ENCODE measurements at places on chromosomes 2 and 18.

GRCh38 chr2:158031371-158031770 lies 70.3 kb upstream of the UPP2 start:
- DNase-seq = no peak

DNA sequence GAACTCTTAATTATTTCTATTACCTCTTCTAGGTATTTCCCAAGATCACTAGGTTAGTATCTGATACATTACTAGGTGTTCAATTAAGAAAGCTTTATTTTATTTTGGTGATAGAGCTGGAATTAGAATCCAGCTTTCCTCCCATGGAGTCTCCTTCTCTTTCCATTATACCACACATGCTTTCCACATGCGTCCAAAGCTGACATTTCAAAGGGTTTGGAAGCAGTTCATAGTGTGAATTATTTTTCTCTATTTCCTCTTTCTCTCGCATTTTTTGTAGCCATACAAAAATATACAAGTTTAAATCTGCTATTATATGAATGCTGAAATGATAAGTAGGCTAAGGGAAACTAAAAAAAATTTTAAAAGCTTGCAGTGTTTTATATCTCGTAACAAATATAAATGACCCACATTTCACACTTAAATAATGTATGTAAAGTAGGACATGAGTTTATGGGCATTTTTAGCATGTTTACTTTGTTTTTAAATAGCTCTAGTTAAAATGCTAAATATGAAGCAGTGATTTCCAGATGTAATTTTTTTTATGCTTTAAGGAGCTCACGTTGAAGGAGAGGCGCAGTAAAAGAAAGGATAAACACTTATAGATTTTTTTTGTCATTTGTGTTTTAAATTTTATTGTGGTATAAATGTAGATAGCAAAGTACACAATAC lies 20.1 kb downstream of the ZC3H6 start:
- no peak for DNase-seq

DNA sequence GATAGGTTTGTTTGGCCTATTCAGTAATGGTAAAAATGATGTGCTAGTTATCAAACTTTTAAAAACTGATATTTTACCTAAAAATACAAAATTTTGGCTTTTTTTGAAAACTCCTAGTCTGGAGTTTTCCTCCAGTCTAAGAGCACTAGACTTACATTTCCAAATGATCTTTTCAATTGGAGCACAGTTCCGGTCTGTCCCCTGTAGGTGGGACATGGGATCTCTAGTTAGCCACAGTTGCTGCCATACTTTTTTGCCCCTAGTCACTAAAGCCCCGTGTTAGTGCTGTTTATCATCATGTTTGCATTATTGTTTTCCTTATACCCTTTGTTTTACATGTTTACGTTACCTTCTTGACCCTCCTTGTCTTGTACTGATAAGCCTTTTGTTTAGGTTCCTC lies 52.4 kb downstream of the RELCH start:
- DNase-seq = no peak

DNA sequence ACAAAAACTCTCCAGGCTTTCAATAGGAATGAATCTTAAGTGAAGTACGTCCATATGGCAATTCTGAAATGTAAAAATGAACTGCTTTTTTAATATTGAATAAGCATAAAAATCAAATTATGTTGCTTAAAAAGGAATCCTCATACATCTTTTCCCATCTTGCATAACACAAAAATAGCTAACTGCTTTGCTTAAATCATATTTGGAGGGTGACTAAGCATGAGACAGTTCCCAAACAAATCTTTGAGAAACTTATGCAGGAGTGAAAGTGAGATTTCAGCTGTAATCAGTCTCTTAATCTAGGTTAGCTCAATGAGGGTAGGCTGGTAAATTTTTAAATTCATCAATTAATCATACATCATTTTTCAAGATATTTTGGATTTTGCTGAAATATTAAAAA lies 111.5 kb downstream of the MBD5 start:
- DNase-seq = no peak

- DNase-seq = no peak
Measured at GRCh38 chr2:70552501-70553333, 909 bp downstream of the TGFA start.

DNA sequence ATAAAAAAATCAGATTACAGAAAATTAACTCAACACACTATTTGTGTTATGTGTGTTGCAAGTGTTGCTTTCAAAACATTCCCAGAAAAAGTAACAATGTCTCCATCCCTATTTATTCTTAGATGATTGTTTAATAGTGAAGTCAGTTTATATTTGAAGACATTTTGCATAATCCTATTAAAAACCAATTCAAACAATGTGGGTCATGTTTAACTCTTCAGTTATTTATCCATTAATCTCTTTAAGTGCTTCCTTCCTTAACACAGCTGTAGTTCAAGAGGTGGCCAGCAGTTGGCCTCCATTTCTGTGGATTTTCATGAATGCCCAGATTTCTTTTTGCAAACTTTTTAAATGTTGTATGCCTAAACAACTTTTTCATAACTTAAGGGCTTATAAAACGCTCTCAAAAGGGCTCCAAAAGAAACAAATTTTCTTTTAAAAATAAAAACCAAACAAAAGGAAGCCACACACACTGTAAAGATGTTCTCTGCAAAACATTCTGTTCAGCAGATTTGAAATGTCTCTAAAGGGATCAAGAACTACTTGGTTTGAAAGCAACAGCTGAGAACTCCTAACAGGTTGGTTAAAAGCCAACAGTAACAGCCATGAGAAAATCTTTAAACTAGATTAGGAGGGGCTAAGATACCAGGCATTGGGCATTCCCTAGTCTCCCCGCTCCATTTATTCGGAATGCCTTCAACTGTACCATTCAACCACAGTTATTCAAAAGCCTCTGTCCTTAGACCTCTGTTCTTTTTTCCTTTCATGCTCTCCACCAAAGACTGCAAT lies 71.5 kb downstream of the THADA start:
- no peak for DNase-seq

- no peak for DNase-seq
Measured at GRCh38 chr2:179195141-179195540, 69.5 kb downstream of the SESTD1 start.

DNA sequence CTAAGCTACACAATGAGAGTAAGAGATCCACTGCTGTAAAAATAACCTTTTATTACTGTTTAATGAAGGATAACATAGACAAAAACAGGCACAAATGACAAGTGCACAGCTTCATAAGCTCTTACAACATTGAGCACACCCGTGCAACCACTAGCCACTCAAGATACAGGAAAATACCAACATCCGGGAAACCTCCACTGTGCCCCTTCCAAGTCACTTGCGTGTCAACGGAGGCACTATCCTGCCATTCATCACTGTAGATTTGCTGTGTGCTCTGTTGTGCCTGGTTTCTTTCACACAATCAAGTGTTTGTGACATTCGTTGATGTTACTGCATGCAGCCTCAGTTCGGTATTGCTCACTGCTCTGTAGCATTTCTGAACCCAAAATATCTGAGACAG lies 292.9 kb upstream of the MYT1L start:
- no peak for DNase-seq

GRCh38 chr2:127226520-127227263 lies 6.6 kb upstream of the CYP27C1 start:
- DNase-seq = no peak

DNA sequence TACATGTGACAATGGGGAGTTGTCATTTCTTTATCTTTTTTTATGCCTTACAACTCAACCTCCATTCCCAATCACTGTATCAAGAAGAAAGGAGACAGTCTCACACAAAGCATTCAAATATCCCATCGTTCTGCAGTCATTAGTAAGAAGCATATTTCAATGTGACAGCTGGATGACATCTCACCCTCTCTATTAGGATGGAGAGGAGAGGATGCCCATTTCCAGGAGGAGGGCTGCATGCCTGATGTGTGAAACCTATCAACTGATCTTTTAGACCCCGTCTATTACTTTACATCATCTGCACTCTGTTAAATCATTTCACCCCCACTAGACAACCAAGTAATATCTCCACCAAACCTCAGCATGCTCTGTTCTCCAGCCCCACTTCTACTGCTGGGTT lies 292.7 kb upstream of the CHAC2 start:
- no peak for DNase-seq

DNA sequence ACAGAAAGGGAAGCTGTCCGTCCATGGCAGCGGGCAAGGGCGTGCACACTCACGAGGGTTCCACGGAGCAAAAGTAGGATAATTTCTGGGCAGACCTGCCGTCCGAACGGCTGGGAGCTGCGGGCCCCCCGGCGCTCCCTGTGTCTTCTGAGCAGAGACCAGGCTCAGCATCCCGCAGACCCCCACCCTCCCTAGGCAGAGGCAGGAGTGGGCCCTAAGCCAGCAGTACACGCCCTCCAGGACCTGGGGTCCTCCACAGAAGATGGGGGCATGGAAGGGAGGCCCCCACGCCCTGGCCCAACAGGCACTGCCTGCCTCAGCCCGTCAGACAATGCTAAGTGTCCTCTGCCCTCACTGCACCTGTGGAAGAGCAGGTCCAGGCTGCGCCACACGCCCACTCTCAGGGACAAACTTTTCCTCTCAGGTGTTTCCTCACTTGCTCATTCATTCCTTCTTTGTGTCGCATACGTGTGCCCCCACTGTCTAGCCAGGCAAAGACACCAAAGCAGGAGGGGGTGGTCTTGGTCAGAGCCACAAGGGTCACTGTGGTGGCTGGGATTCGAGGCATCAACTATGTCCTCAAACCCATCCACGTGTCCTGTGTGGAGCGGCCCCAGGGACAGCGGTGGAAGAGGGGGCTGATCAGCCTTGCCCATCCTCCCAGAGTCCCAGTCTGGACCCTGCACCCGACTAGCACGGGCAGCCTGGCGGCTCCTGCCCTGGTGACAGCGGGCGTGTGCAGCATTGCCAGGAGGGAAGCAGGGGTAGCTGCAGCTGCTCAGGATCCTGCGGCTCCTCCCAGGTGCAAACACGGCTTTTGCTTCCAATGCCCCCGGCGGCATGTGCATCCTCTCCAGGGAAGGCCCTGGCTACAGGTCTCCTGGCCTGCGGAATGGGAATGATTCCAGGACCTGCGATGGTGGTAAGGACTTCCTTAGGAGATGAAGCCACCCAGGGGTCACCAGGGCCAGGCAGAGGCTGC lies 2.4 kb upstream of the GPC1 start:
- no peak for DNase-seq
